ENCODE measurements at places on chromosomes 1 and 21.

DNA sequence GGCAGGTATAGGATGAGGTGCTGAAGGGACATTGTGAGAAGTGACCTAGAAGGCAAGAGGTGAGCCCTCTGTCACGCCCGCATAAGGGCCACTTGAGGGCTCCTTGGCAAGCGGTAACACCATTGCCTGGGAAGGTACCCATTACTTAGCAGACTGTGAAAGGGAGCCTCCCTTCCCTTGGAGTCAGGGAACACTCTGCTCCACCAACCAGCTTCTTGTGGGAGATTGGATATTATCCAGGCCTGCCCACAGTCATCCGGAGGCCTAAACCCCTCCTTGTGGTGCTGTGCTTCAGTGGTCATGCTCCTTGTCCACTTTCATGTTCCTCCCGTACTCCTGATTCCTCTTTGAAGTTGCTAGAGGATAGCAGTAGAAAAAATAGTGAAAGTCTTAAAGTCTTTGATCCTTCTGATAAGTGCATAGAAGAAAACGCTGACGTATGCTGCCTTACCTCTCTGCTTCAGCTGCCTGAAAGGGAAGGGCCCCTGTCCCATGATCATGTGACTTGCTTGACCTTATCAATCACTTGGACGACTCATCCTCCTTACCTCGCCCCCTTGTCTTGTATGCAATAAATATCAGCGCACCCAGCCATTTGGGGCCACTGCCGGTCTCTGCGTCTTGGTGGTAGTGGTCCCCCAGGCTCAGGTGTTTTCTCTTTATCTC is 16.0 kb downstream of the RBBP4 start:
- DNase-seq, result no peak

DNA sequence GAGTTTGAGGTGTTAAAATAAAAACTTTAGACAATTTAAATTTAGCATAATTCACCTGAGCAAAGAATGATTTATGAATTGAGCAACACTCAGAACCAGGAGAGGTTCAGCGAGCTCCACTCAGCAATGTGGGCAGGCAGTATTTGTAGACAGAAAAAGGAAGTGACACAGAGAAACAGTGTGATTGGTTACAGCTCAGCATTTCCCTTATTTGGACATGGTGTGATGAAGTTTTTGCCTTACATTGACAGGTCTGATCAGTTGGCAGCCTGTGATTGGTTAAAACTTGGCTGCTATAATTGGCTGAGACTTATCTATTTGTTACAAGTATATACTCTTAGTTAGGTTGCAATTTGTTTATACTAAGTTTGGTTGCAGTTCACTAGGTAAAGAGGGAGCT is 621.2 kb upstream of the PRMT6 start:
- no peak for DNase-seq

DNA sequence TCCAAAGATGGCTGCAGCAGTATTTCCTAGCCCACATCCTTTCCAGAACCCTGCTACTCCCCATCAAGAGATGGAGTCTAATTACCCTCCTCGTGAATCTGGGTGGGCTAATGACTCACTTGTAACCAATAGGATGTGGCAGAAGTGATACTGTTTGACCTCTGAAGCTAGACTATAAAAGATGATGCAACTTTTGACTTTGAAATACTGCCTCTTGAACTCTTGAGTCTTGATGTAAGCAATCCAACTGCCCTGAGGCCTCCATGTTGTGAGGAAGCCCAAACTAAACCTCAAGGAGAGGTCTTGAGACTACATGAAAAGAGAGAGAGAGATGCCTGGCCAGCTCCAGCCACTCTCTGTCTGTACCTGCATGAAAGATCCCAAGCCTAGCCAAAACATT is 29.5 kb downstream of the LMO4 start:
- no peak for DNase-seq

GRCh38 chr1:18932879-18933278 is 23.6 kb downstream of the IFFO2 start:
- no peak for DNase-seq

DNA sequence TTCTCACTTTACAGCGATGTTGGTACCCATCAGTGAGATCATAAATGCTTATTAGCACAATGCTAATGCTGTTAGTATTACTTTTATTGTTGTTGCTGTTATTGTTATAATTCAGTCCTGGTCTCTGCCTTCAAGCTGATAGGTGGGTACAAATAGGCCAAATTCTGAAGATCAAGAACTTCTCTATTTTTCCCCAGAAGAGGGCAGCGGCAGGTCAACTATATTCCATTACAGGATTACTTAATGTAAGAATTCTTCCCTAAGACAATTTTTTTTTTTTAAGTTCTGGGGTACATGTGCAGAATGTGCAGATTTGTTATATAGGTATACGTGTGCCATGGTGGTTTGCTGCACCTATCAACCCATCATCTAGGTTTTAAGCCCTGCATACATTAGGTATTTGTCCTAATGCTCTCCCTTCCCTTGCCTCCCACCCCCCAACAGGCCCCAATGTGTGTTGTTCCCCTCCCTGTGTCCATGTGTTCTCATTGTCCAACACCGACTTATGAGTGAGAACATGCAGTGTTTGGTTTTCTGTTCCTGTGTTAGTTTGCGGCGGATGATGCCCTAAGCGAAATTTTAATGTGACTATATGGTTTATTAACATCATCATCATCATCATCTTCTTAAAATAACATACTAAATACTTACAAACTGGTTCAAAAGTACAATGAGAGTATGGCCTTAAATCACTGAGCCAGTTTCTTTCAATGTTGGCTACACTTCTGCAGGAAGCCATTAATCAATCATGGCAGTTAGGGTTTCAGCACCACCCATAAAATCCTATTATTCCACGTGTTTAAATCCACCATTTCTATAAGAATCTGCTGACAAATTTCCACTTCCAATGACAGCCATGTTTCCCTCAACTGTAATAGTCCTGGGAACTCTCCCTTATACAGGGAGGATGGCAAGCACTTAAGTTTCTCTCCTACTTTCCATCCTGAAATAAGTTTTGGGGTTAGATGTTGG is 19.2 kb downstream of the SLC19A2 start:
- DNase-seq, result no peak

DNA sequence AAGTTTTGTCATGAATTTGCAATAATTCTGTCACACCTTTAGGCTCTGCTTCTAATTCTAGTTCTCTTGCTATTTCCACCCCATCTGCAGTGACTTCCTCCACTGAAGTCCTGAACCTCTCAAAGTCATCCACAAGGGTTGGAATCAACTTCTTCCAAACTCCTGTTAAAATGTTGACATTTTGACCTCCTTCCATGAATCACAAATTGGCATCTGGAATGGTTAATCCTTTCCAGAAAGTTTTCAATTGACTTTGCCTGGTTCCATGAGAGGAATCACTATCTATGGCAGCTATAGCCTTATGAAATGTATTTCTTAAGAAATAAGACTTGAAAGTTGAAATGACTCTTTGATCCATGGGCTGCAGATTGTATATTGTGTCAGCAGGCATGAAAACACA is 19.7 kb upstream of the SFT2D2 start:
- no peak for DNase-seq

DNA sequence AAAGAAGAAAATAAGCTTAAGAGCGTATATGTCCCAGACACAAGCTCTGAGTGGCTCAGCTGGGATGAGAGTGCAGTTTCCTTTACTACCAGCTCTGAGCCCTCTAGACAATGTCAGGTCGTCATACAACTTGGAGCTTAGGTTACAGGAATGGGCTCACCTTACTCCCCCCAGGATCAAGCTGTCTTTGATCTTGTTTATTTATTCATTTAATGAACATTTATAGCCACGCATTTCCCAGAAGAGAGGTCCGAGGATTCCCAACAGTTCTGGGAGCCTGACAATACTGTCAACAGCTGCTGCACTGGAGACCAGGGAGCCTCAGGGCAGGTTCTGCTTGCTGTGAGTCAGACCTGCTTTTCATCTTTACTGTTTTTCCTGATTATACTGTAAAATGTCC is 378.9 kb downstream of the PLPP3 start:
- DNase-seq, result no peak

GRCh38 chr1:53616927-53617326 is 122.0 kb downstream of the GLIS1 start:
- DNase-seq, result no peak

DNA sequence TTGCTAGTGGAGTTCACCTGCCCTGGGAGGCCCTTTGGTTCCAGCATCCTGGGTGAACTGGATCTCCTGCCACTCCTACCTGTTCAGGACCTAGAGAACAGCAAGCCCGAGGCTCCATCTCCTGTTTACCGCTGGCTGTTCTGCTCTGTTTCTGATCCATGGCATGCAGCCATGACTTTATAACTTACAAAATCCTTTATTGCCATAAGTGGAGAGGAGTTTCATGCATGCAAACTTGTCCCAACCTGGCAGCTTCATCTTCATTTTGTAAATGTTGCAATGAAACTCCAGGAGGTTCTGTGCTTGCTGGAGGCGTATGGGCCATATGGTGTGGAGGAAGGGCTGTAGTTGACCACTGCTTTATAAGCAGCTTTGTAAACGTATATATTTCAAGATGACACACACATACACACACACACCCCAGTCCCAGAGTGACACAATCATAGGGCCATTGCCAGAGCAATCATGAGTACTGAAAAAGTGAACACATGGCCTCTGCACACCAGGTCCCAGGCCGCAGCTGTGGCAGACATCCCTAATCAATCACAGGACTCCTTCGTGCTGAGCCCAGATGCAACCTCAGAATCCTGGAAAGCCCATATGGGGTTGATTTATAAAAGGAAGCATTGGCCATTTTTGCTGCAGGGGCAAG is 69.0 kb downstream of the UBIAD1 start:
- no peak for DNase-seq

DNA sequence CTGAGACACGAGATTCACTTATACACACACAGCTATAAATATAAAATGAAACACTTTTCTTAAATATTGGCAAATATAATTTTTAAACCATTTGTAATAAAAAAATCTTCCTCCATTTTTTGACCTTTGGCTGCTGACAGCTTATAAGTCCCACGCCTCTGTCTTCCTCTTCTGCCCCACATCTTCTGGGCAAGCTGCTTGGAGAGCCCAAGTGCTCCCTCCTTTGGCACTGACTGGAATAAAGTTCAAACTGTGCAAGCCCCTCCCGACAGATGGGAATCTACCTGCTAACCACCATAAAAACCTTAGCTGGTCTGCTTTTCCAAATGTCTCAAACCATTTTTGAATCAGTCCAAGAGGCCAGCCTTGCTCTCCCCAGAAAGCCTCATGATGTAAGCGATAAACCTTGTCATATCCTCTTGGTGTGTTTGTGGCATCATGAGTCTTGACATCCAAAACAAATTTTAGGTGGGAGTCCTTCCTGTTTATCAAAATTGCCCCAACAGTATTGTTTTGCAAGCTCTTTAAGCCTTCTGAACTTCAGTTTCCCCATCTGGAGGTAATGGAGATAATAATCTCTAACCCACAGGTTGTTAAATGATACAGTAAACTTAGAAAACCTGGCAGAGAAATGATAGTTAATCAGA is 99.8 kb downstream of the SNX7 start:
- no peak for DNase-seq

DNA sequence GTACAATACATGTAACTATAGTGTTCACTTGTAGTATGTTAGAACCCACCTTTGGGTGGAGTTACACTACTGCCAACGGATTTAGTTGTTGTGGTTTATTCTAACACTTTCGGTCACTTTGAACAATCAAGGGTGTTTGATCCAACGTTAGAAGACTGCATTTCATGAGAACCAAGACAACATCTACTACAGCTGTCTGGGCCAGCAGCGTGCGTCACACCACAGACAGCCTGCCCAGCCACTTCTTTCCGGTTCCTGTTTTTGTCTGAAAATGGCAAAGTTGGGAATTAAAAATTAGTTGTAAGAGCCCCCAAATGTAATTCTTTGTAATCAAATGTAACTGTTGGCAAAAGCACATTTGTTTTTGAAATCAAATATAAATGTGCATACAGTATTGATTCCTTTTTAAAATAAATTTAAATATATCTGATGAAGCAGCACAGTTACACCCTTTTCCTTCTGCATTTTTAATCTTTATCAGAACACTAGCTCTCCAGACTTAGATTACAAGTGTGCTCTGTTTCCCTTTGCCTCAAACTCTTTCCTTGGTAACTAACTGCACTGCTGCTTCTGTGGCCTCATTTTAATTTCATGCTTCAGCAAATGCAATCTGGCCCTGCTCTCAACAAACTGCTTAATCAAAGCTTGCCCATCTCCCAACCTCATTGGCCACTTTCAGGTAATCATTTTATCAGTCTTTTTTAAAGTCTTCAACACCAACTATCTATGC is 86.6 kb upstream of the DPH5 start:
- DNase-seq, result peak; percentile 58

DNA sequence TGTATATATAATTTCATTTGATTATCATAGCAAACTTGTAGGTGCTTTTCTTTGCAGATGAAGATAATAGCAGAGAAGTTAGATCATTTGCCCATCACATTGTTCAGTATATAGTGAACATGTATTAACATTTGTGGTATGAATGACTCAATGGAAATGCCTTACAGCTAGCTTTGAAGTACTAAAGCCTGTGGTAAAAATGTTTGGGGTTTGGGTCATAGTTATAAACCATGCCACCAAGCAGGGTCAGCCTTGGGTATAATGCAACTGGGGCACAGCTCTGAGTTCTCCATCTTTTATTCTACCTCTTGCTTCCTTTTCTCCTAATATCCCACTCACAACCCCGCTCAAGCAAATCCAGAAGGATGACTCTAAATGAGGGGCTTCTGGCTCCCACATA is 141.6 kb downstream of the KCNT2 start:
- no peak for DNase-seq

GRCh38 chr21:42525029-42525581 is 11.5 kb downstream of the SLC37A1 start:
- DNase-seq, result no peak

GRCh38 chr1:29703596-29704370 is 467.5 kb downstream of the PTPRU start:
- no peak for DNase-seq

GRCh38 chr1:55636696-55637095 is 421.5 kb upstream of the USP24 start:
- DNase-seq, result no peak

GRCh38 chr1:61244114-61244513 is 161.8 kb downstream of the NFIA start:
- no peak for DNase-seq

DNA sequence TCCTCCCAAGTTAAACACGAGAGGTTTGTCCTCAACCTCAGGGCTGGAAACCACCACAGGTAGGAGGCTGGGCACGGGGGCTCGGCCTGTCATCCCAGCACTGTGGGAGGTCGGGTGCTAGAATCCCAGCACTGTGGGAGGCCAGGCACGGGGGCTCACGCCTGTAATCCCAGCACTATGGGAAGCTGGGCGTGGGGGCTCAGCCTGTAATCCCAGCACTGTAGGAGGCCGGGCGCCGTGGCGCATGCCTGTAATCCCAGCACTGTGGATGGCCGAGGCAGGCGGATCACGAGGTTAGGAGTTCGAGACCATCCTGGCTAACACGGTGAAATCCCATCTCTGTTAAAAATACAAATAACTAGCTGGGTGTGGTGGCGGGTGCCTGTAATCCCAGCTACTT is 6.7 kb upstream of the CDK11A start:
- no peak for DNase-seq

- DNase-seq, result peak; percentile 87
These were observed 45.3 kb downstream of the MRPL39 start for GRCh38 chr21:25561668-25562641.

Data from activated naive CD4-positive, alpha-beta T cell treated with Interleukin-2 at 50 U/mL for 16 hours (primary cell).